ENCODE measurements at places on chromosomes 5 and 9. TPM values are rescaled to one million over a fixed set of nuclear protein-coding genes. Genes with fewer than 3 reads are reported as not detected.

- DNase-seq, result peak; percentile 32
Observed at GRCh38 chr5:124865603-124866354, 119.3 kb upstream of the ZNF608 start.

DNA sequence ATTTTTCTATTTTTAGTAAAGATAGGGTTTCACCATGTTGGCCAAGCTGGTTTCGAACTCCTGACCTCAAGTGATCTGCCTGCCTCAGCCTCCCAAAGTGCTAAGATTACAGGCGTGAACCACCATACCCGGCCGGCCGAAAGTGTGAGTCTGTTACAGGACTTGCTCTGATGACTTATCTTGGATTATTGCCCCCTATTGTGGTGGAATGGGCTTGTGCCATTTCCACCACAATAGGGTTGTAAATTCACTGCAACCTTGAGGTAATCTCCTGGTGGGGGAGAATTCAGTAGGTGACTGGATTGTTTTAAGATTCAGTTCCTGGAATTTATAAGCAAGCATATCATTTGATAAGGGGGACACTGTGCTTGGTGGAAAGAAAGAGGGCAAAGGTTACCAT lies 15.0 kb upstream of the HMGCR start:
- DNase-seq, result no peak

DNA sequence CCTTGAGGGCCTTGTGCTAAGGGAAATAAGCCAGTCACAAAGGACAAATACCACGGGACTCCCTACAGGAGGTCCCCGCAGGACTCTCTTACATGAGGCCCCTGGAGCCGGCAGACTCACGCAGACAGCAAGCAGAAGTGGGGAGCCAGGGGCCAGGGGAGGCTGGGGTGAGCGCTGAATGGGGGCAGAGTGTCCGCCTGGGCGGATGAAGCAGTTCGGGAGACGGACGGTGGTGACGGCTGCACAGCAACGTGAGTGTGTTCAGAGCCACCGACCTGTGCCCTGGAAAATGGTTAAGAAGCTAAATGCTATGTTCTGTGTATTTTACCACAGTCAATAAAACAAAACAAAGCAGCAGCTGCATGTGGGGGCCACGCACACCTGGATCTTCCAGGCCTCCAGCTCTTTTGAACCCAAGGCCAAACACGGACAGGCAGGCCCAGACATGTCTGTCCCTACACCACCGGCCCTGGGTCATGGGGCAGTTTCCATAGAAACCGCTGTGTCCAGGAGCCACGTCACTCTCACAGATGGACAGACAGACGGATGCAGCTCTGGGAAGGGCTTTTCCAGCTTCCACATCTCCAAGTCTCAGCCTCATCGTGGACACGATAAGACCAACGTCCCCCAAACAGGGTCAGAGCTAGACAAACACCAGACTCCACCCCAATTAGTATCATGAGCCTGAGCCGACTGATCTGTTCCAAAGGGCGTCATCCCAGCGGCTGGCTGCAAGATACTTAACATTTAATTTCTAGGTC lies 103.9 kb downstream of the VAV2 start:
- peak; percentile 41 for DNase-seq

IRGM gene
- not detected for total RNA-seq

KIF20A gene
- total RNA-seq, result under 0.01 TPM

DNA sequence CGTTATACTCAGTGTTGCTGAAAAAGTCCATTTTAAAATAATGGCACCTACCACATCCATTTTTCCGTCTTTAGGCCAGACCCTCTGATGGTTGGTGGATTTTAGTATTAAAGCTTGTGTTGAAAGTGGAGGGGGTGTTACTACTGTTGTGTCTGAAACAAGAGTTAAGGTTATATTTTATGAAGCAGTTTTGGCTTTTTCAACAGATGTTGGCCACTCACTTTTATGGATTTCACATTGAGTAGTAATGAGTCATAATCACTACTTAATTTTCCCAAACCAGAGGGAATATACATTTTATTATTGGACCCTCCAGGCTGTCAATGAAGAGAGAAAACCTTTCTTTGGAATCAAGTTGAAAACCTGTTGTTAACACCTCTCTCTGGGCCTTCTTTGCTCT lies 88.0 kb downstream of the TRIO start:
- no peak for DNase-seq

Measured in bronchial epithelial cell (primary cell).